ENCODE measurements at places on chromosomes 1 and 21. TPM values are rescaled to one million over a fixed set of nuclear protein-coding genes. Genes with fewer than 3 reads are reported as not detected.
A peak's percentile ranks its signal among the peaks of the same experiment; 100 is the strongest.

DNA sequence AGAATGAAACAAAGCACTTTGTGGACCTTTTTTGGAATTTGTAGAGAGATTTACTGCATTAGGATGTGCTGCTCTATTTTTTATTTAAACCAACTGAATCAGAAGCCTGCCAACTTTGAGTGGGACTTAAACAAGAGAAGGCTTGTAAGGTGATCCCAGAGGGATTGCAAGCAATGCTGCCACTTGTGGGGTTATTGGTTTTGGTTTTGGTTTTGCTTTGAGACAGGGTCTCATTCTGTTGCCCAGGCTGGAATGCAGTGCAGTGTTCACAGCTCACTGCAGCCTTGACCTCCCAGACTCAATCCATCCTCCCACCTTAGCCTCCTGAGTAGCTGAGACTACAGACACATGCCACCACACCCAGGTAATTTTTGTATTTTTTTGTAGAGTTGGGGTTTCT lies 32.2 kb upstream of the GNG5 start:
- no peak for DNase-seq

GRCh38 chr1:53642607-53643006 lies 96.4 kb downstream of the GLIS1 start:
- no peak for DNase-seq

GRCh38 chr21:39468559-39468958 lies 16.8 kb downstream of the SH3BGR start:
- DNase-seq = no peak

DNA sequence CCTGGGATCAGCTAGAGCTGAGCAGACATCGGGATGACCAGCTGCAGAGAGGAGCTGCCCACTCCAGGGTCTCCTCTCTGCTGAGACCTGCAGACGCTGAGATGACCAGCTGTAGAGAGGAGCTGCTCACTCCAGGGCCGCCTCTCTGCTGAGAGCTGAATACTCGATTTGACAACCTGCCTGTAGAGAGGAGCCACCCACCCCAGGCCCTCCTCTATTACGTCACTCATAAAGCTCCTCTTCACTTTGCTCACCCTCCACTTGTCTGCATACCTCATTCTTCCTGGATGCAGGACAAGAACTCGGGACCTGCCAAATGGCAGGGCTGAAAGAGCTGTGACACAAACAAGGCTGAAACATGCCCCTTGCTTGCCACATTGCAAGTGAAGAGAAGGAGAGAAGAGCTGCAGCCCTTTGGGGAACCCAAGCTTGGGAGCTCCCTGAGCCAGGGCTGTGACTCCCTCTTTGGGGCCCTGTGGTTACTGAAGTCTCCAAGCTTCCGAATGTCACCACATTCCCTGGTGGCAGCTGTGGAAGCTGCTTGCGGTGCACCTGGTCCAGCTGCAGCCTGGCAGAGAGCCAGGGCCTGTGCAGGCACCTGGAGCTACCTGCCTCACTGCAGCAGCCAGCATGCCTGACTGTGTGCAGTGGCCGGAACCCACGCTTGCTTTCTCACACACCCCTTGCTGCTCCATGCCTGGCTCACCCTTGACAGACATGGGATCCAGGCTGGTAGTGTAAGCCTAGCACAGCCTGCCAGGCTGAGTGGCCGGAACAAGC lies 59.6 kb downstream of the CC2D1B start:
- no peak for DNase-seq

- DNase-seq = no peak
Observed at GRCh38 chr1:71561729-71562128, 480.9 kb upstream of the ZRANB2 start.

GRCh38 chr1:46553506-46553905 lies 2.1 kb upstream of the KNCN start:
- DNase-seq = no peak

DNA sequence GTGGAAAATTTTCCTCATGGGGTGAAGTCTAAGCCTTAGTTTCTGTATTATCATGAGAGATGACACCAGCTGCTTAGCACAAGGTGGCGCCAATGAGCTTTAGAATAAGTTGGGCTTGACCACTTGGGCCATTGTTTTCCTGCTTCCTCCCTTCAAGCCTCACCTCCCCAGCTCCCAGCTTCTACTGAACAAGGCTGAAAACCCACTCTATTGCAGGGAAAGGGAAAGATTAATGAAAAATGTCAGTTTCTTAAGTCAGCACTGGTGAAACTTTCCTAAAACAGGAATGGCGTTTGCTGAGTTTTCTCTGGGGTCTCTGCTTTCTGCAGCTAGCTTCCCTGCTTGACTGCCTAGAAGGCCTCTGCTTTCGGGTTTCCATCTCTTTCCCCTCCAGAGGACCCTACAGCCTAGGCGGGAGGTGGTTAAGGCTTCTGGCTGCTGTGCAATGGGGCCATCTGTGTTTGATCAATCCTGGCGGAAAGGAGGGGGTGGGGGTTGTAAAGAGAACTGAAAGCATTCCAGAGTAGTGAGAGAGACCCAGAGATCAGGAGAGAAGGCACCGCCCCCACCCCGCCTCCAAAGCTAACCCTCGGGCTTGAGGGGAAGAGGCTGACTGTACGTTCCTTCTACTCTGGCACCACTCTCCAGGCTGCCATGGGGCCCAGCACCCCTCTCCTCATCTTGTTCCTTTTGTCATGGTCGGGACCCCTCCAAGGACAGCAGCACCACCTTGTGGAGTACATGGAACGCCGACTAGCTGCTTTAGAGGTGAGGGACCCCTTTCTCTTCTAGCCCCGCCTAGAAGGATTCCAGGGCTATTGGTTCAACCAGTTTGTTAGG lies at the start of gene OLFML3:
OLFML3 (plus strand) TSS at position 612 of the 840 bp plus-strand sequence; CDS start at position 655, 43 bp downstream.
- peak; percentile 42 for DNase-seq

DNA sequence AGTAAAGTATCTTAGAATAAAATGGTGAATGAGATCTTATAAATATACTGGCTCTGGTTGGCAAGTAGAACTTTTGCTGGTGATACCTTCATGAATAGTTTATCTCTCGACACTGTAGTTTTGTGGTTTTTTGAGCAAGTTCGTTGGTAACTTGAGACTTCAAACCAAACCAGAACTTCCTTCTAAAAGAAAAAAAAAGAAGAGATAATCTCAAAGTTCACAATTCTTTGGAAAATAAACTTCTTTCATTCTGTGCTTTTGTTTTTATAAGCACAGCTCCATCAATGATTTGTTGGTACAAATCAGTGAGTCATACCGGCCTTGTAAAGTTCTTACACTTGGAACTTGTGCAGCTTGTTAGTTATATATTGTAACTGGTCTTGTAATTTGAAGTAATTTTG lies 2.3 kb downstream of the HIPK1 start:
- DNase-seq = peak; percentile 59

- DNase-seq = no peak
Observed at GRCh38 chr21:42581993-42582786, 68.5 kb downstream of the SLC37A1 start.

DNA sequence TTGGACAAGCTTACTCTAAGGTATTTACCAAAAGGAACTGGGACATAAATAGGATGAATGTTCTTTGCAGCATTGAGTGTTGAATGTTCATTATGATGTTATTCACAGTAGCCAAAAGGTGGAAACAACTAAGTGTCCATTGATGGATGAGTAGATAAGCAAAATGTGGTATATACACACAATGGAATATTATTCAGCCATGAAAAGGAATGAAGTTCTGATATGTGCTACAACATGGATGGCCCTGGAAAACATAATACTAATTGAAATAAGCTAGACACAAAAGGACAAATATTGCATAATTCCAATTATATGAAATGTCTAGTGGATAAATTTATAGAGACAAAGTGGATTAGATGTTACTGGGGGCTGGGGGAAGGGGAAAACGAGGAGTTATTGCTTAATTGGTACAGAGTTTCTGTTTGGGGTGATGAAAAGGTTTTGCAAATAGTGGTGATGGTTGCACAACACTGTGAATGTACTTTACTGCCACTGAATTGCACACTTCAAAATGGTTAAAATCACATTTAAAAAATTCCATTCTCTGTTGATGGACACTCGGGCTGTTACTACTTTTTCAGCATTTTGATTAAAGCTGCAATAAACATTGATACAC lies 2.9 kb downstream of the MTARC1 start:
- DNase-seq = no peak

The PPIAL4G gene
- total RNA-seq = not detected

The PEF1 gene
- total RNA-seq = 82.7 TPM

The KRTAP21-2 gene
- not detected for total RNA-seq

The ZYG11A gene
- 4.2 TPM for total RNA-seq

All from Caki2 (cell line).